ENCODE measurements at places on chromosomes 2 and 18.

DNA sequence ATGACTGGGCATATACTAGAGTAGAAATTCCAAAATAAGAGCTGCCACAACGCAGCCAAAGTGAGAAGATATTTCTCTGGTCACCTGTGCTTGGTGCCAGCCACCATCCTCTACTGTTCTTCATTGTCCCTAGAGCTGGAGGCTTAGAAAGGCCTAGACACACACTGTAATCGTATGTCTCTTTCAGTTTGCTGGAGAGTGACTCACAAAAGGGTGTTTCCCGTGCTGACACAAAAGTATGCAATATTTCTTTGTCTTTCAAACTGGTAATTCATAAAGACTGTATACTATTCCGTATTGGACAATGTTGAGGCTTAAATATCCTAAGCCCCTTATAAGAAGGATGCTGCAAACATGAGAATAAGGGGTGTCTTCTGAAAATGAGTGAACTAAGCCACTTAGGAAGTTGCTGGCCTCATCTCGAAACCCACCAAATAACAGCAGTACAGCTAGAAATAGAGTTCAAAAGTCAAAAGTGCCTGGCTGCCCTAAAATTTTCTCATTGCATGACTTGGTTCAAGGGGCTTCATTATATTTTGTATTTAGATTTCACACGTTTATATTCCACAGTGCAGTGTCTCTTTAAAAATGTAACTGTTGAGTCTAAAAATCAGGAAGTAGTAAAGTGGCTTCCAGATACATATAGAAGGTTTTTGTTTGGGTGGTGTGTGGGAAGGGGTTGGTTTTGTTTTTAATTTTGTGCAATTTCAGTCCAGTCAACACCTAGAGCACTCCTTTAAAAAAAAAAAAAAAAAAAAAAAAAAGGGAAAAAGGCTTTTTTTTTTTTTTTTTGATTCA, 601.1 kb downstream of the ARHGAP15 start:
- peak; percentile 31 for DNase-seq

GRCh38 chr18:55974521-55974920, 386.5 kb upstream of the TCF4 start:
- no peak for DNase-seq

DNA sequence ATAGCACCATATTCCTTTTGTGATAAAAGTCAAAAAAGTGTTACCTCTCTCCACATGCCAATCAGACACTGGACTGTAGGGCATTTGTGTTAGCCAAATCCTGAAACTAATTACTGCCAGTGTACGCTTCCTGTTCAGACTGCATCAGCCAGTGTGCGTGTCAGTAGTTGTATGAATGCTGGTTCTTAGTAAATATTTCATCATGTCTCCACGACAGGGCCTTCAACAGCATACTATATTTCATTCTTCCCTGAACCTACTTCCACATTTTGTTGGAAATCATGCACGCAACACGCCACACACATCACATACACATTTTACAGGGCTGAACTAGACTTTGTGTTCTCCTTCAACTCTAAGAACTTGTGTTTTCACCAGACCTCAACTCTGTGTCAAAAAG, 77.5 kb downstream of the EPB41L3 start:
- DNase-seq = no peak

- DNase-seq = no peak
Observed at GRCh38 chr2:172230332-172230888, 127.7 kb upstream of the DLX2 start.

GRCh38 chr2:135386993-135387392, 144.0 kb downstream of the ZRANB3 start:
- no peak for DNase-seq

DNA sequence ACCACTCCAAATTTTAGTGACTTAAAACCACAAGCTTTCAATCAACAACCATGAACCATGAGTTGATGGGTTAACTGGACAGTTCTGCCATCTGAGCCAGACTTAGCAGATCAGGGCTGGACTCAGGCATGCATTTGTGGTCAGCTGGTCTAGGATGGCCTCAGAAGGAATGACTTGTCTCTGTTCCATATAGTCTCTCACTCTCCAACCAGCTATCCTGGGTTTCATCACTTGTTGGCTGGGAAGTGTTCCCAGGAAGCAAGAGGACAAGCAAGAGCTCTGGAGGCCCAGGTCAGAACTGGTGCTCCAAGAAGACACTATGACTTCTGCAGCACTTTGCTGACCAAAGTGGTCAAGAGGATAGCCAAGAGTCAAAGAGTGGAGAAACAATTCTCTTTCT, 17.5 kb upstream of the MAP3K20 start:
- no peak for DNase-seq

DNA sequence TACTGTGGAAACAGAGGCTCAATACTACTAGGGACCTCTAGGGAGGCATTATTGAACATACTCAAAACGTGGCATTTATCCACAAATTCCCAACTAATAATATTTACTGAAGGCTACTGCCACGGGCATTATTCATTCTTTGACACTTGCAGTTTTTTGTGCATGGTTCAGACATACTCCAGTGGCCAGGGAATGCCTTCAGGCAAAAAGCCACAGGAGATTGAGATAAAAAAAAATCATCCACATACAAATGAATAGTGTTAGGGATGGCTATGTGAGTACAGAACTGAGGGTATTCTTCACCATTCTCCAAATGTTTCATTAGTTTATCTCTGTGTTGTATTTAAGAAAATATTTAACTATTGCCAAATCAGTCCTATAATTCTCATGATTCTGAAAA, 974.9 kb upstream of the PIK3C3 start:
- no peak for DNase-seq

- DNase-seq = no peak
Observed at GRCh38 chr2:126863336-126864015, 35.2 kb upstream of the TEX51 start.

- DNase-seq = no peak
Observed at GRCh38 chr2:2547911-2548310, 216.8 kb upstream of the MYT1L start.

- DNase-seq = no peak
Observed at GRCh38 chr2:101704046-101704466, 6.5 kb downstream of the MAP4K4 start.

DNA sequence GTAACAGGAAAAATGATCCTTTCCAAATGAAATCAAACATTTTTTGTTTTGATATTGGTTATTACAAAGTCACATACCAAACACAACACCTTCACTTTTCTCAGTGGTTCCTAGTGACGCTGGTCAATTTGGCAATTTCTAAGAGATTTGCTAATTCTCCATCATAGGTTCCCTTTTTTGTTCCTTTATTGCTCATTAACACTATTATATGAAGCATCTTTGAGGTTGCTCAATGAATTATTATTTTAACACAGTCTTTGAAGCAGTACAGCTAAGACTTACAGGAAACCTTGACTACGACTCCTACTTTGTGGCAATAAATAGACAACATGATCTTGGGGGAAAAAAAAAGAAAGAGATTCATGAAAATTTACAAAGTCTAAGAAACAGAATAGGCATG, 152.2 kb upstream of the VRK2 start:
- DNase-seq = no peak

DNA sequence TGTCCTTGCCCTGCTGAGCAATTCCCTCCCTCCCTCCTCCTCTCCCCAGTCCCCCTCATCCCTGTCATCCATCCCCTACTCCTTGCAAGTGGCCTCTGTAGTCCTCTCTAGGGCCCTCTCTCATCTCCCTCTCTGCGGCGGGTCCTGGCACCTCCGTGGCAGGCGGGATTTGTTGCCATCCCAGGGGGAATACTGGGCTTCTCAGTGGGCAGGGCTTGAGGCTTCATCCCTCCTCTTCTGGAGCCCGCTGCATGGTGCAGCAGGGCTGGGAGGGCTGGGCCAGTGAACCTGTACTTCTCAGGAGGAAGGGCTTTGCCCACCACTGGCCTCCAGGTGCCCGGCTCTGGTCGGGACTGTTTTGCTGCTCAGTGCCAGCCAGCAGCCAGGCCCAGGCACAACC, 216.2 kb downstream of the TFCP2L1 start:
- no peak for DNase-seq

- DNase-seq = no peak
Observed at GRCh38 chr18:30967701-30968100, 74.8 kb downstream of the DSC3 start.

GRCh38 chr2:46297546-46298271, 502 bp downstream of the EPAS1 start:
- peak; percentile 55 for DNase-seq

- no peak for DNase-seq
Observed at GRCh38 chr18:36449451-36449850, 151.9 kb downstream of the FHOD3 start.

DNA sequence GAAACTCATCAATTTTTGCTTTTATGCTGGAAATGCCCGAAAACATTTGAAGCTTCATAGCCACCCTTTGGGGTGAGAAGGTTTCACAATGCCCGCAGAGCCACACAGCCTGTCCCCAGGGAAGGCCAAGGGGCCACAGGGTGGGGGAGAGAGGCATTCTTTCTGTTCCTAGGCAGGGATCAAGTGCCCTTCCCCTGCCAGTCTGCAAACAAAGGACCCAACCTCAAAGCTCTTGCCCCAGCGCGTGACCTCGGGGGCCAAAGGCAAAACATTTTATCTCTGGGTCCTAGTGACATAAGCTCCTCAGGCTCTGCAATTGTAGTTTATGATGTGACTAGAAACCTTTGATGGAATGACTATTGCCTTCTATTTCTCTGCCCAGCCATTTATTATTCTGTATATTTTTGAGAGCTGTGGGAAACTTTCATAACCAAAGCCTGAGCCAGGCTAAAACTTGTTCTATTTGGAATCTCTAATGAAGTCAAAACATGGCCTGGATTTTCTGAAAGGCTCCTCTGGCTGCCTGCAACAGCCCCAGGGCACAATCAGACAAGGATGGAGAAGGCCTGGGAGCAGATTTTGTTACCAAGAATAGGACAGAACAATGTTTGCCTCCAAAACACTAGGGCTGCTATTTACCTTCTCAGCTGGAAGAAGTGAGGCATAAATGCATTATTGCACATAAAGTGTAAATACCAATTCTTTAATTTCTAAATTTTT, 137.2 kb upstream of the KCTD1 start:
- no peak for DNase-seq

- no peak for DNase-seq
Observed at GRCh38 chr2:158178646-158179045, 77.0 kb downstream of the UPP2 start.

GRCh38 chr2:54480025-54480424, 23.9 kb downstream of the SPTBN1 start:
- DNase-seq = no peak

GRCh38 chr2:158783923-158784322, 11.2 kb upstream of the DAPL1 start:
- DNase-seq = no peak

Data from HT1080 (cell line).